EL (cell line): ENCODE measurements at places on chromosomes 1 and 21.
A peak's percentile ranks its signal among the peaks of the same experiment; 100 is the strongest.

- DNase-seq = no peak
Measured at GRCh38 chr21:41931041-41931451, 22.8 kb downstream of the C2CD2 start.

DNA sequence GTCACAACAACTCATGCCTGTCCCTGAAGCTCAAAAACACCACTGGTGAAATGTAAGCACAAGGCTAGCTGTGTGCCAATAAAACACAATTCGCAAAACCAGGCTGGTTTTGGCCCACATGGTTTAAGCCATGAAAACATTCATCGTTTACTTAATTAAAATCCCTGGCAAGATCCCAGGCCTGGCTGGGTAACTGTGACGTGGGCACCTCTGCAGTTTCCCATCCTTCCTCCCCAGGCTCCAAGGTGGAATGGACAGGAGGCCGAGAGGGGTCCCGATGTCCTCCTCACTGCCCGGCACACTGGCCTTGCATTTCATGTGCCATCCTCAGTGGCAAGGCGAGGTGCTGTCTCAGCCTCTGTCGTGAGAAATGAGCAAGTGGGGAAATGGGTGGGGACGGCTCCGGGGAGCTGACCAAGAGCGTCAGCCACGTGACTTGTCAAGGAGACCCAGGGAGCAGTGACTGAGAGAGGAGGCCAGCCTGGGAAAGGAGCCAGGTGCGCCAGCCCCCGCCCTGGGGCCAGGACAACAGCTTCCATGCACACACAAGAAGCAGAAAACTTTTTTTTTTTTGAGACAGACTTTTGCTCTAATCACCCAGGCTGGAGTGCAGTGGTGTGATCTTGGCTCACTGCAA, 153.1 kb upstream of the RAB4A start:
- DNase-seq = peak; percentile 33

DNA sequence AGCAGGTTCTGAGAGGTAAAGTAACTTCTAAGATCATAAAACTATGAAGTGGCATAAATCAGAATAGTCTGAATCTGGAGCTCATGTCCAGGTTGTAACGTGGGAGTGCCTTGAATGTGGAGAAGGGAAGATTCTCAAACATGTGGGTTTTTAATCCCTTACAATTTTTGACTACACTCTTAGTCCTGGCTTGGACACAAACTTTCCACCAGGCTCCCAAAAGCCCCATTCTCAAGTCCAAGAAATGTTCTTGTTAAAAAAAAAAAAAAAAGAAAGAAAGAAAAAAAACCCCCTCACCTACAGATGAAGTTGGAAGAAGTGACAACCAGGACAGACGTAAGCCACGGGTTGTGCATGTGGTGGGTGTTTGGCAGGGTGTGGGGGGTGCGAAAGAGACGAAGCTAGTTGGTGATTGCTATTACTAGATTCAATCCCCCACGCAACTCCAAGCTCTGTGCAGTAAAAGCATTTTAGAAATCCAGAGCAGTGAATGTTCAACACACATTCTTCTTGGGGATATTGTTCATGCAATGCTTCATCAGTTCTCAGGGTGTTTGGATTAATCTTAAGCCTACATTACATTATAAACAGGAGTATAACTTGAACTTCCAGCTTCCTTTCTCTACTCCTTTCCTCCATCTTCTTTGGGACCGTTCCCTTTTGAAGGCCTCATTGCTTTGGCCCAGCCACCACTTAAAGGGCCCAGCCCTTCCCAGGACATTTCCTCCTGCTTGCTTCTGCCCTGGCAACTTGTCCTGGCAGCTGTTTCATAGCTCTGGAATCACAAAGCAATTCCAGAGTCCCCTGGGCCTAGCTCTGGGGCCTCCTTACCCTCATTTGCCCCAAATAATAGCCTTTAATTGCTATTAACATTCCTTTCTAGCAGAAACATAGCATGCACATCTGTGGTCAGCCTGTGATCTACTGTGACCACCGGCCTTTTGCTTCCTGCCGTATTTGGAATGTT, 41.8 kb downstream of the PHC2 start:
- peak; percentile 85 for DNase-seq

GRCh38 chr1:160776178-160776577, 19.8 kb upstream of the LY9 start:
- no peak for DNase-seq
